HS-27A (cell line): ENCODE measurements at places on chromosomes 2 and 18.

GRCh38 chr2:19362094-19362754 lies 3.8 kb upstream of the OSR1 start:
- no peak for DNase-seq

DNA sequence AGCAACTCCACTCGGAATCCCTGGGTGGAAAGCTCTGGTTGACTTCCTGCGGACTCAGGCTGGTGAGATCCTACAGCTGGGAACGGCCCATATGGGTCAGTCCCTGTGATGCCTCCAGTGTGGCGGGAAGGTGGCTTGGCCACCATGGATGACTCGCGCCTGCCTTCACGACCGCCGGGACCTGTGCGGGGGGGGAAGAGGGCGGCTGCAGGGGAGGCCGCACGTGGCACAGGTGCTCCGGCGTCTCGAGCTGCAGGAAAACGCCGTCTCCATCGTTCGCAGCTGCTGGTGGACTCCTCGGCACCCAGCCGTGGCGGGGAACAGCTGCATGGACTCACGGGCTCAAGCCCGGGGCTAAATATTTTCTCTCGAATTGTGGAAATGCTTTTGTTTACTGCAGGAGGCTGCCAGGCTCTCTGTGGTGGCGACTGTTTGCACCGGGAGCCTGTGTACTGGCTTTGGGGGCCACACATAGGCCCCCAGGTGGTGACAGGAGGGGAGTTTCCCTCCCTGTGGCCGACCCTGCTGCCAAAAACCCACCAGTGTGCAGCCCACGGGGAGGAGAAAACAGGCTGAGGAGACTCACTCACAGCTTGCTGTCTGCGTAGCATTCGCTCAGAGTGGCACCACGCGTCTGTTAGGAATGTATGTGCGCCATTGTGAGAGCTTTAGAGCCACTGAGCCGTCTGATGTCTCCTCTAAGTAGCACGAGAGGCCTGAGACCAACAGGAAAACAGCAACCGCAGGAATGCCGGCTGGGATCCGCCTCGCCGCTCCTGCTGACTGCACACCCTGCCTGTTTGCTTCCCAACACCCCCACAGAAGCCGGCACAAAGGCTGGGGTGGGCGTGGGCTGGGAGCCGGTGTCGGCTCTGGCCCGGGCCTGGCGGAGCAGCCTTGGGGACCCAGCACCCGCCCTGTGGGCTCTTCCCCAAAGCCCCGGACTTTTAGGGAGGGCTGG lies 89.2 kb downstream of the NFATC1 start:
- DNase-seq = no peak

DNA sequence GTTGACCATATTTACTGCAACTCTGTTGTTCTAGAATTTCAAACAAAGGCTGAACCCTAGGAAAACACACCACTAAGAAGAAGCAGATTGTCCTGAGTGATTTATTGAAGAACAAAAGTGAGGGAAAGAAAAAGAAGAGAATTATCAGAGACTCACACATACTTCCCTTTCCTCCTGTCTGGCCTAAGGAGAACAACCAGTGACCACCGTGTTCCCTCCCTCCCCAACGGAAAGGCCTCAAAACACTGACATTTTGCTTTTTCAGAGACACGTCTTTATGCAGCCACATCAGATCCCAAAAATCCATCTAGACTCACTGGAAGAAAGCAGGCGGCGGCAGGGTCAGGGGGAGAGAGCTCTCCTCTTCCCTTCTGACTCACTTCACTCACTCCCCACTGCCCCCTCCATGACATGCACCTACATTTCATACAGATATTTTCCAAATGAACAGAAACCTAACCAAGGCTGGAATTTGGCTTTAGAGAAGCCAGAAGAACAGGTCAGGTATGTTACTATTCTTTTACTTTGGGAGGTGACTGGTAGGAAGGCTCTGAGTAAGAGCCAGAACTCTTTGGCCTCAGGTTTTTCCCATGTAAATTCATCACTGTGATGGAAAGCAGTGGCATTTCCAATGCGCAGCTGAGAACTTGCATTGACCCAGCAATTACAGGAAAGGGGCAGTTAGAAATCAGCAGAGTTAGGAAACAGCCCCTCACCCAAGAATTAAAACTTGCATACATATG lies 169.9 kb downstream of the BCL11A start:
- no peak for DNase-seq

DNA sequence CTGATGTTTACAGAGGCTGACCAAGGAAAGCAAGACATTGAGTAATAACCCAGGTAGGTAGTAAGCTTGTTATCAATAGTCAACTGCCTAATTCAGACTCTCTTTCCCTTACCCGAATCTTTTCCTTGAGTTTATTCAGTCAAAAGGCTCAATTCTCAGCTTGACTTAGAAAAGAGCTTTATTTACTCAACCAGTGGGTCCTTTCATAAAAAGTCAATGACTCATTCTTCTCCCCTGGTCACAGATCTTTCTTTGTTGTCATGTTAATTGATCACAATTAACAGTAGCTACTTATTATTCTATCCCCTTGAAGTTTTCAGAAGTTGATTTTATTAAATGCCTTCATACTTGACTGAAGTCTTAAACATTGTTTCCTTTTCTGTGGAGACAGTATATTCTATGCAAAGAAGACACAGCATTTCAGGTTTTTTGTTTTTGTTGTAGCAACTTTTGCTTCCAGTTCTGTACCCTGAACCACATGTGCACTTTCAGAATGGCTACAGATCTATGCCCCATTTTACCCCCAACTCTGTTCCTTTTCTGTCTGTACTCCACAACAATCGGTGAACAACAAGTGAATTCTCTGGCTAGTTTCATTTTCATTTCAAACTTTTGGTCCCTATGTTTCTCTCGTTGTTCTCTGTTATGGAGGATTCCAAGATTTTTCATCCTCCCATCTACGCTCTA lies 428.3 kb downstream of the NCKAP5 start:
- no peak for DNase-seq

DNA sequence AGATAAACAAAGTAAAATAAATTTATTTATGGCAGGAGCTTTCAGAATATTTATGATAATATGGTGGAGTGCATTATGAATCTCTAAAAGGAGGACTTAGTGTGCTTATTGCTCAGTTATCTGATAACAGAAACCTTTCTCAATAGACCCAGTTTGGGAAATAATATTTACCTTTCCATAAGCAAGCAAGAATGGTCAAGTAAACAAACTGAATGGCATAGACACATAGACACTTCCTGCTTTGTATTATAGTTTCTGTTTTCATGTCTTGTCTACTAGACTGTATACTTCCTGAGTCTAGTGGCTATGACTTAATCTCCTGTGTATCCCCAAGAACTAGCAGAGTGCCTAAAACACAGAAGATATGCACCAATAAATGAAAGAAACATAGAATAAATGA lies 87.8 kb downstream of the UPP2 start:
- no peak for DNase-seq

- DNase-seq = no peak
Measured at GRCh38 chr2:159600752-159601151, 15.6 kb downstream of the BAZ2B start.

GRCh38 chr2:23425885-23426262 lies 40.9 kb downstream of the KLHL29 start:
- DNase-seq = no peak

DNA sequence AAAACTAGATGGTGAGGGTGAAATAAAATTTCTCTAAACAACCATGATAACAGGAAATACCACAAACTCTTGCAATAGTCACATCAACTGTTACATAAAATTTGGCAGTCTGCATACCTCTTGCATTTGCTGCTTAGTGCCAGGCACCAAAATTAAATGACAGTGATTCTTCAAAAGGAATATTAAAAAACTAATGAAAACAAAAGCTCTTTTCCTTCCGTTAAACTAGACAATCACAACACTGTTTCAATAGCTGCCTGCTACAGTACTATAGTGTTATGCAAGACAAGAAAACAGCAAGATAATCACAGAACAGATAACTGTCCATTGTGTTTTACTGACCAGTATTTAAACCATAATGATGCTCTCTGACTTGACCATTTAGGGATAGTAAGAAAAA lies 239.0 kb upstream of the SMAD7 start:
- DNase-seq = no peak

- no peak for DNase-seq
Measured at GRCh38 chr2:24313744-24314632, 46.3 kb downstream of the ITSN2 start.

GRCh38 chr2:133985563-133985962 lies 268.3 kb upstream of the MGAT5 start:
- DNase-seq = no peak

GRCh38 chr18:41126541-41127235 lies 828.3 kb upstream of the PIK3C3 start:
- peak; percentile 40 for DNase-seq

GRCh38 chr18:48181087-48181823 lies 227.9 kb downstream of the ZBTB7C start:
- no peak for DNase-seq

DNA sequence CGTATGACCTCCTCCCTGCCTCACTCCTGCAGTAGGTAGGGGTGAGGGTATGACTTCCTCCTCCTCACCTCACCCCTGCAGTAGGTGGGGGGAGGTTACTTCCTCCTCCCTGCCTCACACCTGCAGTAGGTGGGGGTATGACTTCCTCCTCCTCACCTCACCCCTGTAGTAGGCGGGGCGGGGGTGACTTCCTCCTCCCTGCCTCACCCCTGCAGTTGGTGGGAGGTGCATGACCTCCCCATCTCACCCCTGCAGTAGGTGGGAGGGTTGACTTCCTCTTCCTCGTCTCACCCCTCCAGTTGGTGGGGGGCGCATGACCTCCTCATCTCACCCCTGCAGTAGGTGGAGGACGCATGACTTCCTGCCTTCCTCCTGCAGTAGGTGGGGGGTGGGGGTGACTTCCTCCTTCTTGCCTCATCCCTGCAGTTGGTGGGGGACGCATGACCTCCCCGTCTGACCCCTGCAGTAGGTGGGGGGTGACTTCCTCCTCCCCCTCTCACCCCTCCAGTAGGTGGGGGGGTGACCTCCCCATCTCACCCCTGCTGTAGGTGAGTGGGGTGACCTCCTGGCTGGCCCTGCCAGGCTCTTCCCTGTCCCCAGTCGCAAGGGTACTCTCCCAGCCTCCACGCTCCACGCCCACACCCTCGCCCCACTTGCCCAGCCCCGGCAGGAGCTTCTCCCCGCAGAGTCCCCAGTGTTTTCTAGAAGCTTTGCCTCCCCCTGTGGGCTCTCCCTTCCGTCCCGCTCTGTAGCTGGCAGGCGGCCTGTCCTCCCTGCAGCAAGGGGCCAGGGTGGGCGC lies 39.3 kb downstream of the TSHZ1 start:
- DNase-seq = no peak

DNA sequence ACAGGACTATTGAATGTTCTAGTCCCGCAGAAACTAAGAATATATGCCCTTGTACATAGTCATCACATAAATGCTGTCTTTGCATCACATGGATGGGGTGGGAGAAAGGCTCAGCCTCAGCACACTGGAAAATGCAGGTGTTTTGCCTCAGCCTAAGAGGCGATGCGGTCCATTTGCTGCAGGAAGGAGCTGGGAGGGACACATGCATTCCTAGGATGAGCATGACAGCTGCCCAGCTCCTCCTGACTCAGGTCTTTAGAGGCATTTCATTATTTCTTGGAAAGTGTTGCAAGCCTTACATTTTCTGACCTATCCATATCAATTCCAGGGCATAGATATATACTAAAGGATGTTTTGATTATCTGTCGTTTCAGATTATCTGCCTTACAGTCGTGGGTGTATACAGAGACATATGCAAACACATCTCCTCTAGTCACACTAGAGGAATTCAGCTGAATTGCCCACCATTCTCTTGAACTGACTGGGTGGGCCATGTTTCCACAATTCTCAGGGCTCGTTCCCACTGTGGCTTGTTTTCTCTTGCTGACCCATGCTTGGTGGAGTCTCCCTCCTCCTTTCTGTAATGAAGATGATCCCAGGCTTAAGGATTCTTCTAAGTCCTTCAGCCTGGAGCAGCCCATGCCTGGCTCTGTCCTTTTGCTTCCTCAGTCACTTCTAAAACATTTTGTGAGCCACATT lies 156.9 kb downstream of the SETBP1 start:
- DNase-seq = no peak

DNA sequence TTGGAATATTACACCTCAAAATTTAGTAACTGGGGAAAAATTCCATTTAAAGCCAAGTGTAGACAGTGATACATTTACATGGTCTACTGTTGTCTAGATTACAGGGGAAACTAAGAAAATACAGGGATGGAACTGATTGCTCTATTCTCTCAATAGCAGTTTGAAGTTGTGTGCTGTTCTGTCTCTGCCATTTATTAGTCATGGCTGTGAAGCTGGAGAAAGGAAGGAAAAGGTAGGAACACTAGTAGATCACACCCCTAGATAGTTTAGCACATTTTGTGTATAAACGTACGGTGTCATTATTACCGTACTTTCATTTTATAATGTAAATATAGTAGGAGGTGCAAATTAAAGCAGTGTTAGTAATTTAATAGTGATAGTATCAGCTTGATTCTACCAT lies 170.5 kb downstream of the PHLPP1 start:
- no peak for DNase-seq

DNA sequence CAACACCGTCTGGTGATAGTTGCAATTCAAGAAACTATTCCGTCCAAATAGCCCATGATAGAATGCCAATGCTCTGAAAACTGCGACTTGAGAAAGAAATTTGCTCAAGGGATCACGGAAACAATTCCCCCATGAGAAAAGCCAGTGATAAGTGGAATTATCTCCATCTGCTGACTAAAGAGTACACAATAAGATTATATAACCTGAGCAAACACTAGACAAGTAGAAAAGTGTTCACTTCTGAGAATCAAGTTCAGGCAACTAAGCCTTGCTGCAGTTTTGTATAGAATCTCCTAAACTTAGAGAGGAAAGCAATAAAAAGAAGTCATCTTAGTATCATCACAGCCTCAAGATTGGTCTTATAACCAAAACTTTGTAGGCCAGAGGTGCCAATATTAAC lies 336.3 kb upstream of the NRXN1 start:
- no peak for DNase-seq

DNA sequence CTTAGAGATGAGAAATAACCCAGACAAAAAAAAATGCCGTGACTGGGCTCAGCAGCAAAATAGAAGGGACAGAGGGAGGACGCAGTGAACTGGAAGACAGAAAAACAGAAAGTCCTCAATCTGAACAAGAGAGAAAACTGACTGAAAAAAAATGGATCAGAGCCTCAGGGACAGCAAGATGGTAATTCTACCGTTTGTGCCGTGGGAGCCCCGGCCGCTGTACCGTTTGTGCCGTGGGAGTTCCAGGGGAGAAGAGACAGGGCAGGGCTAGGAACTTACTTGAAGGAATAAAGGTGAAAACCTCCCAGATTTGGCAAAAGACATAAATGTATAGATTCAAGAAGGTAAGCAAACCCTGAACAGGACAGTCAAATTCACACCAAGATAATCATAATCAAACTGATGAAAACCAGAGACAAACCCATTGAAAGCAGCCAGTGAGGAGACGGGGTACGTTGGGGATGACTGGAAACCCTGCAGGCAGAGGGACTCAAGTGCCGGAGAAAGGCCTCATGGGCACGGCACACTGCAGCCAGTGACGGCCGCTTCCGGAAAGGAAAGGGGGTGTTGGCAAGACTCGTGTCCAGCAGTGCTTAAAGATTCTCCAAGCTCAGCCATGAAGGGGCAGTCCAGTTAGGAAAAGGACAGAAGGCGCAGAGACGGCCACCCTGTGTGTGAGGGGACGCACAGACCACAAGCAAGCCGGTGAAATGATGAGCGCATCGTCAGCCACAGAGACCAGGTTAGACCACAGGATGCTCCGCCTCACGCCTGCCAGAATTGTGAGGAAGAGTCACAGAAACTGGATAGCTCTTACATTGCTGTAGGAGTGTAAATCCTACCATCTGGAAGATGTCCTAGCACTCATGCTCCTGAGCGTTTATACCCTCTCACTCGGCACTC lies 40.0 kb upstream of the NFATC1 start:
- DNase-seq = no peak
